ENCODE measurements at places on chromosomes 5 and 9.

DNA sequence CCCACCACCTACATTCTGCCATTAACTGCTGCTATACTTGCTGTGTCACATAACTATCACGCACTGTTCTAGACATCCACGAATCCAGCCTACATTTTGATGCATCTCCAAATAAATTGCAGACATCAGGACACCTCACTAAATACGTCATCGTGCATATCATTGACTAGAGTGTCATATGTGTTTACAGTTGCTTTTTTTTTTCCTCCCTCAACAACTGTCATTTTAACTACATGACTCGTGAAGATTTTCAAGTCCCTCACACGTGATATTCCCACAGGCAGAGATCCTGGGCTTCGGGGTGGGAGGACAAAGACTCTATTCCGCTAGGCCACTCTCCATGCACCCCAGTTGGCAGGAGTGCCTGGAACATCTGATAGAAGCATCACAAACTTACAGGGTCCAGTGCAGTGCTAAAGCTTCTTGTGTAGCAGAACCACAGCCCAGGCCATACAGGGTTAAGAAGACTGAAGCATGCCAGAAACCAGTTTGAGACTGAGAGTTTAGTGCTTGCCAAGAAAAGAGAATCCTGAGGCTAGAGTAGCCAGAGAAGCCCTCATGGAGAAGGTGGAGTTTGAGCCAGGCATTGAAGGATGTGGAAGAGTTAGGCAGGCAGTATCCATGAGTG, 1.1 kb downstream of the PCYOX1L start:
- DNase-seq, result no peak

- DNase-seq, result no peak
Observed at GRCh38 chr5:171820561-171820960, 34.9 kb downstream of the SMIM23 start.

DNA sequence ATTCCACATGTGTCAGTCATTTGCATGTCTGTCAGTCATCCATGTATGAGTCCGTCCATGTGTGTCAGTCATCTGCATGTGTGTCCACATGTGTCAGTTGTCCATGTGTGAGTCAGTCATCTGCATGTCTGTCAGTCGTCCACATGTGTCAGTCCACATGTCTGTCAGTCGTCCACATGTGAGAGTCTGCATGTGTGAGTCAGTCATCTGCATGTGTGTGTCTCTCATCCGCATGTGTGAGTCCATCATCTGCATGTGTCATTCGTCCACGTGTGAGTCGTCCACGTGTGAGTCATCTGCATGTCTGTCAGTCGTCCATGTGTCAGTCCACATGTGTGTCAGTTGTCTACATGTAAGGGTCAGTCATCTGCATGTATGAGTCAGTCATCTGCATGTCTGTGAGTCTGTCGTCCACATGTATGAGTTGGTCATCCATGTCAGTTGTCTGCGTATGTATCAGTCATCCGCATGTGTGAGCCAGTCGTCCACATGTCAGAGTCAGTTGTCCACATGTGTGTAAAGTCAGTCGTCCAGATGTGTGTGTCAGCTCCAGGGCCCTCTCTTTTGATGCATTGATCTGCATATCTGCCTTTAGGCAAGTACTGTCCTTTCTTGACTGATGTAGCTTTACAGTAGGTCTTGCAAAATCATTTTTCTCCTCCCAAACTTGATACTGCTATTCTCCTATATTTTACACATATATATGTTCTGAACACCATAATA, 72.5 kb upstream of the CACNA1B start:
- no peak for DNase-seq

DNA sequence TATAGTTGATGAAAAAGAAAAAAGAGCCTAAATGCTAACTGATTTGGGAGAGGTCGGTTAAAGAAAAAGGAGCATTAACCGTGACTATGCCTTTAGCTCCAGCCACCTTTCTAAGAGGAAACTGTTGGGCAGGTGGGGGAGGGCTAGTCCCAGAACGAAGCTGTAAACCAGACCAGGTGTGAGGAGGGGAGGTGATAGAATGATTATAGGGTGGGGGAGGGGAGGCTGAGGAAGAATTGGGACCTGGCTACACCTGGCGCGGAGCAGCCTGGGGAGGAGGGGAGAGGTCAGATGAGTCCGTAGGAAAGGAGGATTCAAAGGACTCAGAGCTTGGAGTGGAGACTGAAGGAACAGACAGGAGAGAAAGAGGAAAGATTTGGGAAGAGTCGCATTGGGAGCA, 73.4 kb downstream of the PHAX start:
- no peak for DNase-seq

- DNase-seq, result no peak
Observed at GRCh38 chr9:110520120-110520701, 59.3 kb downstream of the SVEP1 start.

DNA sequence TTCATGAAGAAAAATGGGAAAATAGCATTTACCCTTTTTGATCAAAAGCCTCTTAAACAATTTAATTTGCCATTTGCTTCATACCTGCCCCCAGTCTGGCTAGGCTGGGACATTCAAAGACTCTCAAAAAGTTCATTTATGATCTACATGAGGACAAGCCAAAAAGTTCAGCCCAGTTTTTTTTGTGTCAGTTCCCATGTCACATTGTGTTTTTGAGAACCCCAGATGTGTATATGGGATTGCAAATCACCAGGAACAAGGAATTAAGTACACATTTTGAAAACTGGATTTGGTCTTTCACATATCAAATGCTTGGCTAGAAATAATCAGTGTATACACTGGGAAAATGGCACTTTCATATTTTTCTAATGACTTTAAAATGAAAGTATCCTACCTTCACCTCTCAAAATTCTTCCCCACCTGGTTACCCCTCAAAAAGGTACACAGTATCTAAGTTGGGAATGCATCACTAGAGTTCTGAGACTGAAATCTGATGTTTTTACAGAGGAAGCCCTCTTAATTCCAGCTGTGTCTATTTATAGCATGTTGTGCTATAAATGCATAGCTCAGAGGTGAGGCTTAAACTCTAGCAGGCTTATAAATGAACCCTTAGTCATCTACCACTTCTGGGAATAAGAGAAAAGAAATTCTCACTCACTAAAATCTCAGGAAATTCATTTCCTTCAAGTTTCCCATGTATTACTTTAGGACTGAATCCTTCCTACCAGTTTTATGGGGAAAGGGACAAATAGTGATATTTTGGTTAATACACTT, 9.3 kb downstream of the STOM start:
- DNase-seq, result no peak

GRCh38 chr9:124330011-124330697, 72.4 kb downstream of the NEK6 start:
- no peak for DNase-seq

DNA sequence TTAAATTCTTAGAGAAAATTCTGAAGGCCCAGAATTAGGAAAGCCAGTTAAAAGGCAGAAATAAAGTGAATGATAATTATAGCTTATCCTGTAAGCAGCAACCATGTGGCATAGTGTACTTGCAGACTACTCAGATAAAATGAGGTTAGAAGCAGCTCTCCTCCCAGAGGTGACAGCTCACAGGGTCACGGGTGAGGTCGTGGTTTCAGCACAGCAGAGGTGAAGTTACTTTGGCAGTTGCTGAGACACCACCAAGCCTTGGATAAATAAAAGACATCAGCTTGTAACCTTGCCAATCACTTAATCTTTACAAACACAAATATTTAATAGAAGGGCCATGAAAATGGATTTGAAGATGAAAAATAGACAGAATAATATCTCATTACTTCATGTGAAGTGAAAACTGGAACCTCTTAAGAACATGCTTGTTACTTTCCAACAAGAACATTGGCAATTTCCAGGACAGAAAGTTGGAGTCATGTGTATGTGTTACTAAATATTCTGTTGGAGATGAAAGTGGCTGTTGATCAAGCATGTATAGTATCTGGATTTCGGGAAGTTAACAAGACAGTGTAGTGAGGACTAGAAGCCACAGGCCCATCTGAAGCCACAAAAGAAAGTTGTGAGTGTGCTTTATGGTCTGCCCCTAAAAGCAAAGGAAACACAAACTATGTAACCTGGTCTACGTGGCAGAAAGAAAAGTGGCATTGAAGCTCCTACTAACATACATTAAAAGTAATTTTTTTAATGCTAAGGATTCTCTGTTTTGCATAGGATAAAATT, 134.4 kb downstream of the ERCC6L2 start:
- no peak for DNase-seq

Measured in nucleus accumbens (tissue), 56 donors.